ENCODE measurements at places on chromosomes 6 and 20.
A peak's percentile ranks its signal among the peaks of the same experiment; 100 is the strongest.

DNA sequence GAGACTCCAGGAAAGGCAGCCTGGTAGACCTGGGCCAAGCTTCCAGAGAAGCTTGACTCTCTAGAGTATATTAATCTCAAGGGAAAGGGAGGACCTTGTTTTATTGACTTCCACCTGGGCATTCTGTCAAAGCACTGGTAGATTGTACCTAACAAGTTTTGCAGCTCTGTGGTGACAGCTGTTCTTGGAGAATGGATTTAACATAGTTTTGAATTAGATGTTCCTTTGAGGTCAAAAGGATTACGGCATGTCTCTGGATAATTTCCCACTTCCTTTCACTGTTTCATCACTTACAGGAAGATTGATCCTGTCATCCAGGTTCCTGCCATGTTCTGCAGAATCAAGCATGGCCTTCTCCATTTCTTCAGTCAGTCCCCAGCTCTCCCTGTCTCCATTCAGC is 246.0 kb downstream of the PHACTR1 start:
- DNase-seq, result no peak

- no peak for DNase-seq
Observed at GRCh38 chr6:22059946-22060345, 236.9 kb downstream of the PRL start.

DNA sequence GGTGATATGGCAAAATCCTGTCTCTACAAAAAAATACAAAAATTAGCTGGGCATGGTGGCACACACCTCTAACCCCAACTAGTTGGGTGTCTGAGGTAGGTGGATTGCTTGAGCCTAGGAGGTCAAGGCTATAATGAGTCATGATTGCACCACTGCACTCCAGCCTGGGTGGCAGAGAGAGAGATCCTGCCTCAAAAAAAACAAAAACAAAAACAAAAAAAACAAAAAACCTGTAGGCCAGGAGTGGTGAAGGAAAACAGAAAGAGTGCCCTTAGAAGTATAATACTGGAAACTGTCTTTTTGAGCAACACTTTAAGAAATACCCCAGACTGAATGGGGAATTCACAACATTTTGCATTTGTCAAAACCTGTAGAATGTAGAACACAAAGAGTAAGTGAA is 85.3 kb downstream of the JARID2 start:
- no peak for DNase-seq

- no peak for DNase-seq
Observed at GRCh38 chr6:41153992-41154625, at the start of gene TREML1. Gene TREML1, minus strand, starts transcription at chr6:41154347. Its CDS starts 59 bp downstream, at chr6:41154288.

DNA sequence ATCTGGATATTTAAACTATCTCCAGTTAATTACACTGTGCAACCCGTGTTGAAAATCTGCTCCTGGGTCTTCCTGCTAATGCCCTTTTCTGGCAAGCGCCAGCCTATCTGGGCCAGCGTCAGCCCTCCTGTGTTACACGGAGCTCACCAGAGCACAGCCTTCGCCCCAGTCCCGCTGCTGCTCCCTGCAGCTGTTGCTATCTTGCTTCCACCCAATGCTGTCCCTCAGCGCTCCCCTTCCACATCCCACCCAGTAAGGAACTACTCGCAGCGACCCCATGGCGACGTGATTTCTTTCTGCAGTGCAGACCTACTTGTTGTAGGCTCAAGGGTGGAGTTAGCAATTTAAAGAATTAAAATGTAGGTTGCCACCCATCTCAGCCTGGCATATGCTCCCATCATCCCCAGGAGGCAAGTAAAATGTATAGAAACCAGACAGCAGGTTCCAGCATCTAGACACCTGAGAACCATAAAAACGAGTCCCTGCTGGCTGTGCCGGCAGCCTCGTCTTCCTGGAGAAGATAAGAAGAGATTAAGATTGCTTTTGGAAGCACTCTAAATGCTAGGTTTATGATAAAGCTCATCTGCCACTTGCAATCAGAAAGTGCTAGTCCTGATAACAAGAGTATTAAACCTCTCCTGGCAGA is 254.3 kb upstream of the FOXQ1 start:
- no peak for DNase-seq

DNA sequence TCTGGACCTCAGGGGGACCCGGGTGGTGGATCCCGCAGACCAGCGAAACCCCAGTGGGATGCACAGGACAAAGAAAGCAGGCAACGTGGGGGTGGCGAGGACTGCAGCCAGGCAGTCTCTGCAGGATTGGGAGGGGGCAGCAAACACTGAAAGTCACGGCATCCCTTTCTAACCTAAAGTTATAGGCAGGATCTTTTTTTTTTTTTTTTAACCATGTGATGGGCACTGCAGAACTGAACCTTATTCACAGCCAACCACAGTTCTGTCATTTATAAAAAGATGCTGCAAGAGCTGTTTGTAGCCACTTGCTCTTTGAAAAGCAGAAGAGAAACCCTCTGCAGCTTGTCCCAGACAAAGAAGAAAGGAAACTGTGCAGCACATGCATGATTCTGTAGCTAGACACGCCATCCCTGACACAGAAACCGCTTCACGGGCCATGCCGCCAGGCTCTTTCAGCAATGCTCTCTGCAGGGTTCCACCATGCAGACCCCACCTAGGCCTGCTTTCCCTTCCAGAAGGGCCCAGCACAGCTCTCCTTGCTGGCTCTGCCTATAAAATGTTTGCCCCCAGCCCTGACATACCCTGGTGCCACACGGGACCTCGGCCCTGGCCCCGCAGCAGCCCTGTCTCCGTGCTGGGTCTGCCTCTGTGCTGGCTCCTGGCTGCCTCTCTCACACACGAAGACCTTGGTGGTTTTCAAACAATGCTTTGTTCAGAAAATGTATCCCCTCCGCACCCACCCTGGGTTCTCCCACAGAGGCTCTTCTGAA is 70.8 kb downstream of the PYGB start:
- DNase-seq, result peak; percentile 43

DNA sequence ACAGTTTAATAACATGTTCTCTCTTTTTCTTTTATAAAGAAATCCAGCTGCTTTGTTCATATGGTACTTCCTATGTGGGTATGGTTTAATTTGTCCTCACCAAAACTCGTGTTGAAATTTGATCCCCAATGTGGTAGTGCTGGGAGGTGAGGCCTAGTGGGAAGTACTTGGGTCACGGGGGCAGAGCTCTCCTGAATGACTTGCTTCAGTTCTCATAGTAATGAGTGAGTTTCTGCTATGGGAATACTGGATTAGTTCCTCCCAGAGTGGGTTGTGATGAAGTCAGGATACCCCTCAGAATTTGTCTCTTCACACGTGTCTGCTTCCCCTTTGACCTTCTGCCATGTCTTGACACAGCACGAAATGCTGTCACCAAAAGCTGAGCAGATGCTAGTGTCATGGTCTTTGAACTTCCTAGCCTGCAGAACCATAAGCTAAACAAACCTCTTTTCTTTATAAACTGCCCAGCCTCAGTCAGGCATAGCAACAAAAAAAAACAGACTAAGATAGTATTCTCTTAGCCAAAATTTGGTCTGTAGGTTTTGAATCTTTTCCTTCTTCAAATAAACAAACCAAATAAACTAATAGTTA is 87.8 kb upstream of the HS3ST5 start:
- DNase-seq, result no peak

DNA sequence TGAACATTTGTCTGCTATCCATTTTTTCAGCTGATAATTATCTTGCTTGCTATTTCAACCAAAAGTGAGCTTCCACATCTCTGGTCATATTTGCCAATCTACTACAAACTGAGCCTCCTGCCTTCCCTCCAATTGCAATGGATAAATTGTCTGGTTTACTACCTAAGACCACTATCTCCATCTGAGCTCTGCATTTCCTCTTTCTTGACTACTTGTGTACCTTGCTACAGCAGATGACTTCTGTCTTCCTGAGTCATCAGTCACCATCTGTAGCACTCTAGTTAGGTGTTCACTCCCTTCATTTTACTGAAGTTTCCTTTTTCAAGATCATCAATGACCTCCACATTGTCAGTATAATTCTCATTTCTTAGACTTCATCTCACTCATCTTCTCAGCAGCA is 33.5 kb upstream of the PHIP start:
- DNase-seq, result no peak

DNA sequence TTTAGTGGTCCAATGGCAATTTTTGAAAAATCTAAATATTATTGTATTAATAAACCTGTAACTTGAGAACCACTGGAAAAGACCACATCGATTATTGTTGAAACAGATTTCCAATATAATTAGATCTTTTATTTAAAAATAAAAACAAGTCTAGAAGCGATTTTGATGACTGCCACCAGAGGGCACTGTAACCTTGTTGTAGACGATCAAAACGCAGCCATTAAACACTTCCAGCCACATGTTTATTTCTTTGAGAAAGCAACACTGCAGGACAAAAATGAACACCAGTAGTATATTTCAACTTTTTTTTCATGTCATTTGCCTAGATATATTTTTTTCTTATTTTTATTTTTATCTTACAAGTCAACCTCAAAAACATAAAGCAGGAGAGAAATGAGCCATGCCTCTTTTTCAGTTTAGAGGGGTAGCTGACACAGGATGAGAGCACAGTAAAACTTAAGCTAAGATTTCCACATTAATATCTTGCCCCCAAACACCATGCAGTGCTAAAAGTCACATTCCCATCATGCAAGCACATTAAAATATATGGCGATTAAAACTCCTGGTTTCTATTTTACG is 115.4 kb downstream of the OPRM1 start:
- peak; percentile 76 for DNase-seq

GRCh38 chr20:53517146-53517545 is 76.5 kb downstream of the ZNF217 start:
- peak; percentile 22 for DNase-seq

DNA sequence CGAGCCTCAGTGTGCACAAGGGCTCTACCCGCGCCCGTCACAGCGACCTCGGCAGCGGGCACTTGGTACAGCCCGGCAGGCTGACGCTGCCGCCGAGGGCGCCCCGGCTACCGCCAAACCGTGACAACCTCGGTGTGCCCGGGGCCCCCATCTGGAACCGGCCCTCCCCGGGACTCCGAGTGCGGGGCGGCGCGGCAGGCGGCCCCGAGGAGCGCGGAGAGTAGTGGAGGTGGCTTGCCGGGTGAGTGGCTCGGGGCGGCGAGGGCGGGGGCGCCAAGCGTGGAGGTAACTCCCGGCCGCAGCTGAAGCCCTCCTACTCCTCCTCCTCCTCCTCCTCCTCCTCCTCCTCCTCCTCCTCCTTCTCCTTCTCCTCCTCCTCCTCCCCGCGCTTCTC is at the start of gene ISM1:
Gene ISM1 (plus strand): TSS at position 371 of the 394 bp plus-strand sequence. CDS start 503 bp downstream, outside the sequence.
- peak; percentile 73 for DNase-seq

GRCh38 chr6:118889163-118889562 is 4.8 kb upstream of the ASF1A start:
- DNase-seq, result no peak

DNA sequence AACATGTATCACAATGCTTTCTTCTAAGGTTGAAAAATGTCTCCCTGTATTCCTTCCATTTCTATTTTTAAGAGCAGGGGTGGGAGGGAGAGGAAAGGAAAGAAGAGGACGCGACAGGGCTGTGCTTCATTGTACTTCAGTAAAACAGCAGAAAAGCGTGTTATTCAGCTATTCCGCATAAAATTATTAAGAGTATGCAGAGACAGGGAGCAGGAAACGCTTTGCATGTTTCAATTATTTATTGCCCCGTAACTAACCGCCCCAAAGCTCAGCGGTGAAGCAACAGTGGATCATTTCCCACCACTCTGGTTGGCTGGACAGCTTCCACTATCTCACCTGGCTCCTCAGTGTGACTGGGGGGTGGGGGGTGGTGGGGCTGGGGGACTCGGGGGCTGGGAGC is 188.9 kb downstream of the TTLL2 start:
- no peak for DNase-seq

GRCh38 chr20:39985271-39985827 is 703.7 kb downstream of the MAFB start:
- DNase-seq, result no peak

DNA sequence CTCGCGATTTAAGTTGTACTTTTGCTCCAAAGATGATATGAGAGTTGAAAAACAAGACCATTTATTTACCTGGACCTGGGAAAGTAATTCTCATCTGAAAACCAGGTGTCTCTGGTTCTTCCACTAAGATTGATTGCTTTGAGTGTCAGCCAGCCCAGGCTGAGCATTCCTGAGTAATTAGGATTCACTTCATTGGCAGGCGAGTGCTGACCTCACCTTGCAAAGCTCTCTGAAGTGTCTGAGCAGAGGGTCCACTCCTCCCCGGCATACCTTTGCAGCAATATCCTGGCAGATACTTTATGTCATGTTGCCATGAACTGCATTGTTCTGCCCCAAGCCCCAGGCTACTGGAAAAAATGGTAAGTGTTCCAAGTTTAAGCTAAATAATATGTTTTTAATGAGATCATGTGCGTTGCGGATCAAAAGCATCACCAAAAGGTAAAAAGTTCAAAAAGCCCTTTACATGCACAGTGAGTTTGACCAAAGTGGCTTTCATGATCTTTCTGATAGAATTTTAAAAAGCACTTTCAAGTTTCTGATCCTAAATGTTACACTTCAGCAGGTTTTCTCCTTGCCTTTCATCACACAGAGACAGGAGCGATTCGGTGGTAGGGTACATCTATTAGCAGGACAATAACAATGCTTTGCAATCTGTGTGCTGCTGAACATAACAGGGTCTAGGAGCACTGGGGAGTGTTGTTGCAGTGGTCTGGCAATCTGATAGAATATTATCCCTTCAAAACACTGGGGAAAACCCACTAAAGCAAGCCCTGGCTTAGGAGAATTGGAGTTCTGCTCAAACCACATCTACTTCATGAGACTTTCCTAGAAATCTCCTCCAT is 127.8 kb upstream of the EEF1E1 start:
- DNase-seq, result no peak

GRCh38 chr20:15162079-15162647 is 824.8 kb upstream of the FLRT3 start:
- no peak for DNase-seq

DNA sequence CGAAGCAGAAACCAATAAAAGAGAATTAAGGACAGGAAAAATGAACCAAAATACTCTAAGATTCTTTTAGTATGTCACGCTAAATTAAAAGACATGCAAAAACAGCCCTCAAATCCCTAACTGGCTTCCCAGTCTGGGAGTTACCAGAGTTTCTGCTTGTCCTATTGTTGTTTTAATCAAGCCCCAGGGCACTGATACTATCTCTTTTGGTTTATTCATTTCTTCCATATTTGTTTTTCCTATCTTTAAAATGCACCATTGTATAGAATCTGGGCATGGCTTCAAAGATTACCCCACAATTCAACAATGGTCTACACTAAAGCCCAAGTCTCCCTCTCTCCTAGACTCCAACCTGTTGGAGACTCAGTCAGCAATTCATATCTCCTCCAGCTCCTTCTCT is 169.1 kb downstream of the MYLK4 start:
- DNase-seq, result no peak

DNA sequence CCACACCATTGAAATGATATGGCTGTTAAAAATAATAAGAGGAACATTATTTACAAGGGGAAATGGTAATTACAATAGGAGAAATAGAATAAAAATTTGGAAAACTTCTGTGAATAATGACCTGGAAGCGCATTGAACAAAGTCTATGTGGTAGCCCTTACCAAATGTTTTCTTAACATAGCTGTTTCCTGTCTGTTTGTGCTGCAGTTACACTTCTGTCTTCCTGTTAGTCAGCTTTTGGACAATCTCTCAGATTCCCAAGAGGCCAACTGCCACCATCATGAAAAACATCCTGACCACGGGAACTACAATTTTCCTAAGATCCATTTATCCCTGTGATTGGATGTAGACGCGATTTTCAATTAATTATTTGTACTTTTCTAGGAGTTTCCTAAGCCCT is 754.4 kb upstream of the MARCKS start:
- DNase-seq, result no peak
